ENCODE measurements at places on chromosomes 3 and 15.

GRCh38 chr3:64019271-64019670 is 4.0 kb downstream of the PSMD6 start:
- DNase-seq = no peak

GRCh38 chr3:114427285-114428043 is 133.6 kb downstream of the TIGIT start:
- no peak for DNase-seq

DNA sequence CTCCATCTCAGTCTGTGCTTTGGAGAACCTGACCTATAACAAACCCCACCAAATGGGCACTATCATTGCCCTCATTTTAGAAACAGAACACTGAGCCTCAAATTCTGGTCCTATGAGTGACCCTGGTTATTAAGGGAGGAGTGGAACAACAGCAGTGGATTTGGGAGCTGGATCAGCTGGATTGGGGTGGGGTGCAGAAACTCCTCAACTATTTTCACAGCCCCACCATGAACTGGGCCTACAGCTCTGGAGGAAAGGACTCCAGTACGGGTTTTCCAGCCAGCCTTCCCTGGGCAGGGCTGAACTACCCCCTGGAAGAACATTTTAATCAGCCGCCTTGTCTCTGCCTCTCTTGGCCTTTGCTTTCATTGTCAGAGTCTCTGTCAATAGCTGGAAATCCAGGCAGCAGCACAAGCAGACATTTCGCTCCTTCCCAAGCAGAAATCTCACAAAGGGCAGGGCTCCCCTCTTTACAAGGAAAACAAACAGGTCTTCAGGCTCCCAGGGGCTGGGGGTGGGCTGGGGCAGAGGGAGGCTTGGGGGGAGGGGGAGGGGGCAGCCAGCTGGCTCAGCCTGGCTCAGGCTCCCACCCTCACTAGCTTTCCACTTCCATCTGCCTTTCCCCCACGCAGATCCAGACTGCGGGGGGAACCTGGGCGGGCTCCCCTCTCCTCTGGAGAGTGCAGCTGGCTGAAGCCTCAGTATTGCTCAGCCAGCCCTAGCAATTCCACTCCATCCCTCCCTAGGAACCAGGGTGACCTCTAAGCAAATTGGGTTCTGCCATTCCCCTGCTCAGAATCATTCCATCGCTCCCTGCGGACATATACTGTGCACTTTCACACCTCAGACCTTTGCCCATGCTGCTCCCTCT is 13.7 kb upstream of the TLE3 start:
- no peak for DNase-seq

DNA sequence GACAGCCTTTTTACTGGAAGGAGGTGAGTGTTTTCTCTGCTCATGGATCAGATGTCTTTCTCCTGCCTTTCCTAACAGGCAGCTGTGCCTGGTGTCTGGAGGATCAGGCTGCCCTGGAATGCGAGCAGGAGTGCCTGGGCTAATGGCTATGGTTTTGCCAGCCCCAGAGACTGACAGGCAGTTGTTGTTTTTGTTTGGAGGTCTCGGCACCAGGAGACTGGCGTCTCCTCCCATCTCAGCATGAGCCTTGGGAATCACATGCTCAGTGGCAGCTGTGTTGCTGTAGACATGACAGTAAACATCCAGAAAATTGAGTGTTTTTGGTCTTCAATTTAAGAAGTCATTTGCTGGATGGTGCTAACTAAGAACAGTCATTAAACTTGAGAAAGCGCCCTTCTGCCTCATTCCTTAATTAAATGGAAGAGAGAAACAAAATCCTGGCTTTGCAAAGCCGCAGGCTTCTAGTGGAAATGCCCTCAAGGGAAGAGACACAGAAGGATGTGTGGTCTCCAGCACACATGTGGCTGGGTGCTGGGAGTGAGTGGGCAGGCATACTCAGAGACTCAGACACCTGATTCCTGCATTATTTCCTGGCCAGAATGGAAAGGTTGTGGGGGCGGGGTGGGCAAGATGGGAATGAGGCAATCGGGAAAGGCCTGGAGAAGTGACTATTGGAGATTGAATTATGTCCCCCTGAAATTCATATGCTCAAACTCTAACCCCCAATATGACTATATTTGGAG is 97.0 kb upstream of the NMNAT3 start:
- no peak for DNase-seq

GRCh38 chr3:172339892-172340291 is 108.4 kb downstream of the GHSR start:
- no peak for DNase-seq

DNA sequence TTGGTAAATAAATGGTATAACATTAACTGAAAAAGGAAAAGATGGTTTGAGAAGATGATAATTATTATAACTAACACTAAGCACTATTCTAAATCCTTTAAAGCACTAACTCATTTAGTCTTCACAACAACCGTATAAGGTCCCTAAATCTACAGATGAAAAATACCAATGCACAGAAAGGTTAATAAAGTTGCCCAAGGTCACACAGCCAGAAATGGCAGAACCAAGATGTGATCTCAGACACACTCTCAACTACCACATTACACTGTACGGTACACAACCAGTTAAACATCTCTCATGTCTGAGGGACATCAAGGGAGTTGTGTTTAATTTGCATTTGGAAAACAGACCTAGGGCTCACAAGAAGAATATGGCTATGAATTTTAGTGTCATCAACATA is 23.1 kb downstream of the RAB27A start:
- no peak for DNase-seq

GRCh38 chr3:177478170-177478867 is 281.0 kb upstream of the TBL1XR1 start:
- no peak for DNase-seq

DNA sequence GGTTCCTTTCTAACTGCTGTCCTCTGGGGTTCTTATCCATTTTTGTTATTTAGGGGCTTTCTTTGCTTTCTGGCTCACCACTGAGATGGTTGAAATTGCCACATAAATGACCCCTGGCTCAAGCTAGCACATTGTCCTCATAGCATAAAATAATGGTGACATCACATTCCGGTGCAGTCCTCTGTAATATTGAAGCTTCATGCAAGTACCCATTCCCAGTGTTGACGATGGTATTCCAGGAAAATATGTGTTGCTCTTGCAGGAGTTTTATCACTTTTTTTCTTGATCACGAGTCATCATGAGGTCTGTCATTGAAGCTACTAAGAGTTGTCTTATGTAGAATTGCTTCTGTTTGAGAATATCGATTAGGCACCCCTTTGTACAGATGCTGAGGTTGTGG is 56.1 kb downstream of the CRTC3 start:
- DNase-seq = no peak

GRCh38 chr3:13881536-13882410 is 1.9 kb upstream of the WNT7A start:
- DNase-seq = no peak

- DNase-seq = no peak
Observed at GRCh38 chr3:10926811-10927521, 65.6 kb upstream of the SLC6A1 start.

DNA sequence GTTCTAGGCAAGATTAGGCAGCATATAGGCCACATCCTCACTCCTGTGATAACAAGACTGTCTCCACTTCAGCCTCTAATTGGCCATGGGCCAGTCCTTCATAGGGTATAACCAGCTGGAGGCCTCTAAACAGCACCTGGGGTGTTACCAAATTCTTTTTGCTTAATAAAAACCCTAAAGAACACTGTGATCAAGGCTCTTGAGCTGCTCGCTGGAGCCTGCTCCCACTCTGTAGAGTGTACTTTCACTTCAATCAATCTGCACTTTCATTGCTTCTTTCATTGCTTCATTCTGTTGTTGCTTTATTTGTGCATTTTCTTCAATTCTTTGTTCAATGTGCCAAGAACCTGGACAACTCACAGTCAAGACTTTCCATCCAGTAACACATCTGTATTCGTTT is 36.2 kb upstream of the TOPBP1 start:
- DNase-seq = no peak

- DNase-seq = peak; percentile 64
Observed at GRCh38 chr15:20645956-20646355, 104.4 kb upstream of the GOLGA6L6 start.

DNA sequence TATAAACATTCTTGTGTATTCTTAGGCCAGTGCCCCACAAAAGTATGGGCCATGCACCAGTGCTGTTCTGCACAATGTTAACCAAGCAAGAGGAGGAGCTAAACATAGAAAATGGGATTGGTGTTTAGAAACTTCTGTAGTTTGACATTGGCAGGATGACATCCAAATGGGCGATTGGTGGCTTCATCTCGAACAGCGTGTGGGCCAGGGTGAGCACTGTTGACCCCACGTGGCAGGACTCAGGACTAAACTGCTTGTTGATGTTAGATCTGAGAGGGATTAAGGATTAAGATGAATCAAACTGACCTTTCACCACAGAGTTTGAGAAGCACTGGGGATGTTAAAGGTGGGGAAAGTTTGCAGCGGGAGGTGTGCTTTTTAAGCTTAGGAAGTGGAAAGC is 31.9 kb downstream of the ZNF710 start:
- DNase-seq = no peak

- no peak for DNase-seq
Observed at GRCh38 chr3:52402706-52403270, 42.1 kb downstream of the SEMA3G start.

DNA sequence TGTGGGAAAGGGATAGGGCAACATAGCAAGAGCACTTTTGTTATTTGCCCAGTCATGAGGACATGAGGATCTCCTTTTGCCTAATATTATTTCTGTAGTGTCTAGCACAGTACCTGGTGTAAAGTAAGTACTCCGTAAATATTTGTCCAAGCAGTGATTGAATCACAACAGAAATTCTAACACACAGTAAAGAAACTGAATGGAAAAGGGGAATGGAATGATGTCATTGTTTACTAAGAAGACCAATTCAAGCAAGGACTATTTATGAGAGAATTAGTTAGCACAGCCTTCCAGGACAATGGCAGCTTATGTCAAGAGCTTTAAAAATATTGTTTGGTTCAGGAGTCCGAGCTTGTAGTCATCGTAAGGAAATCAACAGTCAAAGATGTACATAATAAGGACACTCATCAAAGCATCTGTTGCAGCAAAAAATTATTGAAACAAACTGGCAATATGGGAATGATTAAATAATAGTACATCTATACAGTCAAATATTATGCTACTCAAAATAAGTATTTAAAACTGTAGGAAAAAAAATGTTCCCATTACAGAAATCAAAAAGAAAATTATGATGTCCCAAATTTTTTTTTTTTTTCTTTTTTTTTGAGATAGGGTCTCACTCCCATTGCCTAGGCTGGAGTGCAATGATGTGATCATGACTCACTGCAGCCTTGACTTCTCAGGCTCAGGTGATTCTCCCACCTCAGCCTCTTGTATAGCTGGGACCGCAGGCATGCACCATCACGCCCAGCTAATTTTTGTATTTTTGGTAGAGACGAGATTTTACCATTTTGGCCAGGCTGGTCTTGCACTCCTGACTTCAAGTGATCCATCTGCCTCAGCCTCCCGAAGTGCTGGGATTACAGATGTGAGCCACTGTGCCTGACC is 17.9 kb downstream of the CAPN7 start:
- no peak for DNase-seq

- no peak for DNase-seq
Observed at GRCh38 chr3:29245441-29245840, 35.4 kb upstream of the RBMS3 start.

GRCh38 chr3:67947808-67948508 is 293.5 kb upstream of the SUCLG2 start:
- peak; percentile 80 for DNase-seq

DNA sequence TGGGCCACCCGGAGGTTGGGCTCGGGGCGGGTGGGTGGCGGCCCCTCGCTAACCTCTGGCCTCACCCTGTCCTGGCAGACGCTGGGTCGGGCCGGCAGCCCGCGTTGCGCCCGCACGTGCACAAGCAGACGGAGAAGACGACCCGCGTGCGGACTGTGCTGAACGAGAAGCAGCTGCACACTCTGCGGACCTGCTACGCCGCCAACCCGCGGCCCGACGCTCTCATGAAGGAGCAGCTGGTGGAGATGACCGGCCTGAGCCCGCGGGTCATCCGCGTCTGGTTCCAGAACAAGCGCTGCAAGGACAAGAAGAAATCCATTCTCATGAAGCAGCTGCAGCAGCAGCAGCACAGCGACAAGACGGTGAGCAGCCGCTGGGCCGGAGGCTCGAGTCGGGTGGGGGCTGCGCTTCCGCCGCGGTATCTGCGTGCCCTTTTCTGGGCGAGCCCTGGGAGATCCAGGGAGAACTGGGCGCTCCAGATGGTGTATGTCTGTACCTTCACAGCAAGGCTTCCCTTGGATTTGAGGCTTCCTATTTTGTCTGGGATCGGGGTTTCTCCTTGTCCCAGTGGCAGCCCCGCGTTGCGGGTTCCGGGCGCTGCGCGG is 3.7 kb downstream of the ISL2 start:
- DNase-seq = no peak
